Stimulated activated CD4-positive, alpha-beta T cell treated with anti-CD3 and anti-CD28 coated beads, Interleukin-1b, Interleukin-23, amount 100 ng/mL, for 48 hours (primary cell): ENCODE measurements at places on chromosomes 5 and 9.

DNA sequence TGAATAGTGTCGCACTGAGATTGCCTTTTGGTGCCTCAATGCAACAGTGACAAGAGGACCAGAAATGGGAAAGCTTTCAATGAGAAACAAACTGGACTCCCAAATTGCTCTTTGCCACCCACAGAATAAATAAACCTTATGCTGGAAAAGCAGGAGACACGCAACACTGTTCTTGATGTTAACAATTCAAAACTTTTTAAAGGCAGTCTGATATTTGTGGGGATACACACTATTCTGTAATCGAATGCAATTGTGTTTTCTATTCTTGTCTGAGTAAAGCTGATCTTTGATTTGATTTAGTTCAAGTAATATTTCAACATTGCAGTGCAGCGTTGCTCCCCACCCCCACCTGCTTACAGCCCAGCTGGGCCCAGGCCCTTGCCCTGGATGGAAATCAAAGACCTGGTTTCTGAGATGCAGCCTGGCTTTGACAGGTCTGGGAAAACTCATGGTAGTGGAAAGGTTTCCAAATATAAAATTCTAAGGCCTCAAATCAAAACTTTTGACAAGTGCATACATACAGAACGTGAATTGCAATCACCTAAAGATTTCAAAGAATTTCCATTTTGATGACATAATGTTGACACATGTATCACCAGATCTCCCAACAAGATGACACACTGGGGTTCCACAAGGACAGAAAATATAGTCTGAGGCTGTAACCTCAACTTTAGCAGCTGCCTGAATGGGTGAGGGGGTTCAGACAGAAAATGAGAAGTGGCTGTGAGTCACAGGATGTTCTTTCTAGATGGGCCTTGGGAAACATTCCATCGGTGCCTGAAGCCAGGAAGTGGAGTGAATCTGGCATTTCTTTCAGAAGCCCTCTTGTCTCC, 55.1 kb downstream of the ABCA1 start:
- peak; percentile 10 for DNase-seq

DNA sequence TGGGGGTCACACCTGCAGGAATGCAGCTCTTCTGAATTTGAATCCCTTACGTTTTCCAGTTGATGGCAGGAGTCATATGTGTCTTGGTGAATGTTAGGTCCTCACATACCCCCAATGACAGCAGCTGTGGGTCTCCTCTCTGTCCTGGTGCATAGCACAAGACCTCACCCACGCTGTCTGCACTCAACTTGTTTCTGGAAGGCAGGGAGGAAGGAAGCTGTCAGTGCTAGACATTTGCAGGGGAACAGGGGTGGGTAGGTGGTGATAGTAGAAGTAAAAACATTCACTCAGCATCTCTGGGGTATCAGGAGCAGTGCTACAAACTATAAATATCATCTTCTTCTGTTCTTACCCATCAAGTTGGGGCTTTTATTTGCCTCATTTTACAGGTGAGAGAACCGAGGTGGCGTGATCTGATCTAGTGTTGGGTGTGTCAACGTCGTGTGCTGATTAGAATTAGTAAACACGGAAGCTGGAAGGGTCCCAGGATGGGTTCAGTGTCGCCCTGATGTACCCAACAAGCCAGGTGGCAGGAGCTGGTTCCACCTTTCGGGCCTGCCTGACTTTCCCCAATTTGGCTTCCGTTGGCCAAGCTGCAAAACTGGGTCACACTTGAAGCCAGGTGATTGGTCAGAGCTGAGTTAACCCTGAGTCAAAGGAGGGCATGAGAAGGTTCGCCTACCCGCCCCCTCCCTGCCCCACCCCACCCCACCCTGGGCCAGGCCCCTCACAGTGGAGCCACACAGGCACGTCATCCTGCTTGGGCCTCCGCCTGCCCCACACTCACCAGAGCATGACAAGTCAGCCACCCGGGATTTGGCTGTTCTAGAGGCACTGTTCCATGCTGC, 15.8 kb downstream of the ERGIC1 start:
- DNase-seq: no peak

- DNase-seq: no peak
These were observed 40.4 kb upstream of the MACIR start for GRCh38 chr5:103218164-103218563.

DNA sequence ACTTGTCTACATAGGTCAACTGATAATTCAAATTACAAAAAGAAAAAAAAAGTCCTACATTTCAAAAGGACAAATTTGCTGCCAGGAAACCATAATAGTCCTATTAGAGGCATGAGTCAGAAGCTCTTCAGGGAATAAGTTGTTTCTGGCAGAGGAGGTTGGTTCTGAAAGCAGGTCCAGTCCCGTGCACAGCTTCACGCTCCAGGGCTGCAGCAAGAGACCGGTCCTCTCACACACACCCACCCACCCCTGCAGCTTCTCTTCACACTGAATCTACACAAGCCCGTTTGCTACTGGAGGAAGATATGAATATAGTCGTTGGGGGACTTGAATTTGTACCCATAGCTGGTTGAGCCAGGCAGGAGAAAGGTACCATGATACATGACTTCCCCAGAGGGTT, 36.9 kb upstream of the SLC1A3 start:
- no peak for DNase-seq

GRCh38 chr9:134473141-134474054, 147.1 kb downstream of the RXRA start:
- DNase-seq: no peak

DNA sequence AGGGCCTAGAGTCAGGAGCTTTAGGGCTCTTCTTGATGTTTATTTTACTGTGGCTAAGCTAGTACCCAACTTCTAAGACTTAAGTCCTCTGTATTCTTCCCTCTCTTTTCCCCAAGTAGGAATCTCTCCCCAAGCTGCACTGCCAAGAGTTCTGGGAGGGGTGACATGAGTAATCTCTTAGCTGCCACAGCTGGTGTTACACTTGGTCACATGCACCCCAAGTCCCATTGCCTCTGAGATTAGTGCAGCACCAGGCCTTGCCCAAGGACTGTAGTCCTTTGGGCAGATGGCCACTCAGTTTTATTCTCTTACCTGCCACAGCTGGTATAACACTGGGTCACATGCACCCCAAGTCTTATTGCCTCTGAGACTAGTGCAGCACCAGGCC, 114.7 kb upstream of the RIOK2 start:
- DNase-seq: no peak

- no peak for DNase-seq
These were observed 8.1 kb downstream of the BARHL1 start for GRCh38 chr9:132590318-132591182.
